Psoas muscle (tissue), 8 donors: ENCODE measurements at places on chromosomes 1 and 21.

GRCh38 chr1:69752831-69753230 is 185.1 kb downstream of the LRRC7 start:
- no peaks in the 10 kb centered on the region for H3K27me3 ChIP-seq
- no peaks in the 10 kb centered on the region for H3K36me3 ChIP-seq
- no peak overlapping the region for H3K27ac ChIP-seq
- DNase-seq, result no peak
- H3K4me3 ChIP-seq, result no peak overlapping the region

DNA sequence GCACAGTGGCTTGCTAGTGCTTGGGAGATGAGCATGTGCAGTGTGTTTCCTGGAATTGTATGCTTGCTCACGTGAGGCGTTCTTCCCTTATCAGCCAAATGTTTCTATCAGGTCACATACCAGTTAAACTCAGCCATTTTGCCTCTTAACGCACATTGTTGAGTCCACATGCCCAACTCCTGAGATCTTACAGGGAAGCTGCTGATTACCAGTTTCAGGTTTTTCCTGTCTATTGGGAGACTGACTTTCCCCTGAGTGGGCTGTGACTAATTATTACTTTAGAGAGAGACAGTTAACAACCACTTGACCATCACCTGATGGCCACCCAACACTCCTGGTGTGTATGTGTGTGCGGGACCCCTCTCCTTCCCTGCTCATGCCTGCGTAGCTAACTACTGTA is 161.3 kb upstream of the PTGFR start:
- H3K36me3 ChIP-seq, result no peaks in the 10 kb centered on the region
- H3K4me1 ChIP-seq, result no peaks in the 10 kb centered on the region
- DNase-seq, result no peak
- H3K4me3 ChIP-seq, result no peak overlapping the region
- H3K27ac ChIP-seq, result no peak overlapping the region
- no peaks in the 10 kb centered on the region for H3K27me3 ChIP-seq

- no peak overlapping the region for H3K27ac ChIP-seq
- H3K4me3 ChIP-seq, result no peak overlapping the region
- no peaks in the 10 kb centered on the region for H3K27me3 ChIP-seq
- no peak for DNase-seq
- no peaks in the 10 kb centered on the region for H3K36me3 ChIP-seq
- no peaks in the 10 kb centered on the region for H3K4me1 ChIP-seq
Measured at GRCh38 chr1:202165267-202165941, 5.0 kb upstream of the PTPN7 start.

DNA sequence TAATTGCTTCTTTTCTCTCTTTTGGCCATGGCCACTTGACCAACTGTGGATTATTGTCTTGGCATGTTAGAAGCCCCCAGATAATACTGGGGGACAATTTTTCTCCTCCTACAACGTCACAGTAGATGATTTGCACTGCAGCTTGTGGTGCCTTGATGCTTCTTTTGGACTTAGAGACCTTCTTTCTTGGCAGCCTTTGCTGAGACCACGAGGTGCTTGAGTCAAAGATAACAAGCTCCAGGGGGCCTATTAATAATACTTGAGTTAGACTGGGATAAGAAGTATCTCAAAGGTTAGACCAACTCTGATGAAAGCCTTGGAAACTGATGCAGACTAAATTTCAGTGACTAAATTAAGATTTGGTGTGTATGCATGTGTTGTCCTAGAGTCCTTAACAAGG is 3.2 kb downstream of the PPP1R12B start:
- H3K27ac ChIP-seq, result peak overlapping the region; percentile 90
- H3K4me1 ChIP-seq, result peaks cover 30% of the 10 kb centered on the region
- no peaks in the 10 kb centered on the region for H3K36me3 ChIP-seq

- H3K4me1 ChIP-seq, result peaks cover 3% of the 10 kb centered on the region
- DNase-seq, result no peak
- no peaks in the 10 kb centered on the region for H3K27me3 ChIP-seq
- H3K4me3 ChIP-seq, result no peak overlapping the region
- no peaks in the 10 kb centered on the region for H3K36me3 ChIP-seq
Measured at GRCh38 chr21:38487901-38488639, 10.2 kb downstream of the ERG start.

DNA sequence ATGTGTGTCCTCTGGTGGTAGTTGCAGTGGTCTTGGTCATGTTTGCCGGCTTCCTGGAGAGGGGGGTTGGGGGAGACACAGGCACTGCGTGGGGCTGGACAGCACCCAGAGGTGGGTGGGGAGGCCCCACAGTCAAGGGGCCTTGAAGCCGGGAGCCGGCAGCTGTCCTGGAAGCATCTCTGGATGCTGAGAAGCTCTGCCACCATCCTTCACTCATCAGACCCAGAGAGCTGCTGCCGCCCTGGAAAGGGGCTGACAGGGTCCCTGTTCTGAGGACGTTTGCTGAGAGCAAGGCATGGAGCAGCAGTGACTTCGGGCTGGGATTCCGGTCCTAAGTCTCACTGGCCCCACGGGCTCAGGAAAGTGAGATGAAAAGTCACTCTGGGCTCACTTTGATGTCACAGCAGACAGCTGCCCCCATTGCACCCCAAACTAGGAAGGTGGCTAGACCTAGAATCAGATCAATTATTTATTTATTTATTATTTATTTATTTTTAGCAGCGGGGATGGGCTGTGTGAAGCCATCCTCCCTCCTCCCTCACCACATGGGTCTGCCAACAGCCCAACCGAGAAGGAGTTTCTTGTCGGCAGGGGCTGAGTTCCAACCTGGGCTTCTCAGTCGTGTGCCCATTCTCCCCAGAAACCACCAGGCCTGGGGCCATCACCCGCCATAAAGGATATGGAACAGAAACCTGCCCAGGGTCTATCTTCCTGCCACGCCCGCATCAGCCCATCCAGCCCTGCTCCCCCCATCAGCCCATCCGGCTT is 547.4 kb downstream of the PTPRU start:
- H3K4me1 ChIP-seq, result no peaks in the 10 kb centered on the region
- no peak overlapping the region for H3K27ac ChIP-seq
- H3K36me3 ChIP-seq, result no peaks in the 10 kb centered on the region
- H3K27me3 ChIP-seq, result peaks cover 42% of the 10 kb centered on the region

DNA sequence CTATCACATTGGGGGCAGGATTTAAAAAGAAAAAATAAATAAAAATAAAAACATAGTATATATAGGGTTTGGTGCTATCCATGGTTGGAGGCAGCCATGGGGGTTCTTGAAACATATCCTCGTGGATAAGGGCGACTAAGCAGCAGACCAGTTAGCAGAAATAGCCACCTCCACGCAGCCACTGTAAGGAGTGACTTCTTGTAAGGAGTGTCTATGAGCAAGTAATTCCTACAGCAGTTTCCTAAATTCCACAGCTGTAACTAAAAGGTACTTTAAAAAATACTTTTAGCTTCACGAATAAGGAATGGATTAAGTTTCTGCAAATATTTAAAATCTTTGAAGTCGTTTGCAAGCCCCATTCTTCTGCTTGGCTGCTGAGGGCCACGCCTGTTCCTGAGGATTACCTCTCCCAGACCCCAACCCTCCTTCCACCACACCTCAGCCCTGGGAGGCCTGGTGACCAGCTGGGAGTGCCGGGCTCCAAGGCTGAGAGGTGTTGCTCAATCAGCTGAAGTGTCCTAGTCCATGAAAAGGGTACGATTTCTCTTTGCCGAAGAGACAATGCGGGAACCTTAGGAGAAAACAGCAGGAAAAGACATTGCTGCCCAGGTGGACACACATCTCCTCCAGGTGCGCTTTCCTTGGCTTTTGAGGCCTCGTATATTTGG is 115.3 kb downstream of the ADSS2 start:
- no peak overlapping the region for H3K27ac ChIP-seq
- no peaks in the 10 kb centered on the region for H3K36me3 ChIP-seq
- DNase-seq, result no peak
- no peaks in the 10 kb centered on the region for H3K27me3 ChIP-seq

DNA sequence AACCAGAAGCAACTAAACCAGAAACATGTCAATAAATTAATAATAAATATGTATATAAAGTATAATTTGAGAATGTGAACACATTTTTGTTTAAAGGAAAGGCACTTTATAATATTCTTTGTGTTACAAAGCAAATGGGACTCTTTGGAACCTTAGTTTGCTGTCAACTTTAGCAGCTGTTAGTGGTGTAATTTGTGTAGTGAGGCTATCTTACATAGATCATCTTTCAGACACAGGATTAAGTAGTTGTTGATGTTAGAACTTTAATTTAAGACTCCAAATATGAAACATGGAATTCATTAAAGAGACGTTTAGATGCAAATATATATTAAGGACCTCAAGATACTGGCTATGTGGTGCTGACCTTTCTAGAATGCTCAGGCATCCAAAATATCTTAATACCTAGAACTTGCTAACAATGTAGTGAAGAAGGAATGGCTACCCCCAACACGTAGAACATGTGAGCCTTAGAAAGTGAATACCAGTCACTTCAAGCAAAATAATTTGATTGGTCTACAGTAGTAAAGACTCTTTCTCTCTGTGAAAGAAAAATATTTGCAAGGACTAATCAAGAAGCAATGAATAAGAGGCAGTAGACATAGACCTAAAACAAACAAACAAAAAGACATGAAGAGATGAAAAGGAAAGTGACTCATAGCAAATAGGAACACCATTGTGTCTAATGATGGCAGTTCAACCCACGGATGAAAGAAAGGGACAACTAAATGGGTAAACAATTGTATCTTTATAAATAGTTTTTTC is 811.4 kb downstream of the USP25 start:
- H3K4me3 ChIP-seq, result no peak overlapping the region
- no peaks in the 10 kb centered on the region for H3K27me3 ChIP-seq
- DNase-seq, result no peak
- H3K4me1 ChIP-seq, result peaks cover 25% of the 10 kb centered on the region

DNA sequence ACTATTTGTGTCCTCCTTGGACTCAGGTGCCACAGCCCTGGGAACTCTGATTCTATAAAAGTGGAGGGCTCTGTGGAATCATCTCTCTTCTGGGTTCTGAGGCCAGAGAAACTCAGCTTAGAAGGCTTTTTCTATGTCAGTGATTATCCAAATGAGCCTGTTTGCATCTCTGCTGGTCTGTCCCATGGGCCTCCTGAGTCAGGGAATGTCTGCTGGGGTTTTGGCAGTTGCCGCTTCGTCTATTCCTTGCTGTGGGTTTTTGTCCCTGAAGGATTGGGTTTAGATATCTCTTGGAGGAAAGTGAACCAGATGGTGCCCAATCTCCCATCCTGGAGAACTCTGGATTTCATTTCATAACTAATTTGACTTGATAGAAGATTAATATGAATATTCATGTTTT is 297.6 kb downstream of the HHAT start:
- no peaks in the 10 kb centered on the region for H3K36me3 ChIP-seq
- no peak overlapping the region for H3K27ac ChIP-seq

- no peak overlapping the region for H3K27ac ChIP-seq
- no peak overlapping the region for H3K4me3 ChIP-seq
- H3K27me3 ChIP-seq, result no peaks in the 10 kb centered on the region
- peaks cover 23% of the 10 kb centered on the region for H3K36me3 ChIP-seq
- peaks cover 18% of the 10 kb centered on the region for H3K4me1 ChIP-seq
Measured at GRCh38 chr1:16615253-16616252, 2.2 kb upstream of the NBPF1 start.

DNA sequence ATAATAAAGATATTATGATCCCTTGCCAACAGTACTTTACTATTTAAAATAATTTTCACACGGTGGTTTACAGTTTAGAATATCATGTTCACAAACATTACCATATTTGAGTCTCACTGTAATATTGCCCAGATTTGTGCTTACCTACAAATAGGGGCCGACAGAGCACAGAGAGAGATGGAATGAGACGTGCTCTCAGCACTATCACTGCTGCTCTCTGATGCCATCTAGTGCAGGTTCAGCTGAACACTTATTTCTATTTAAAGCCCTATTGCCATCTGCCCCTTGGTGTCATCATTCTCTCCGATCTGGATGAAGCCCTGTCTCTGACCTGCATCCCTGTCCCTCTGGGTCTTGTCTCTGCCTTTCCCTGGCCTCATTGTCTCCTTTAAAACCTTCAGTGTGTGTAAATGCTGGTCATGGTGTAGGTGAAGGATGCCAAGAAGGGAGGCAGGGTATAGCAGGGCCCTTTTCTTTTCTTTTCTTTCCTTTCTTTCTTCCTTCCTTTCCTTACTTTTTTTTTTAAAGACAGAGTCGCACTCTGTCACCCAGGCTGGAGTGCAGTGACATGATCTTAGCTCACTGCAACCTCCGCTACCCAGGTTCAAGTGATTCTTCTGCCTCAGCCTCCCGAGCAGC is 6.9 kb upstream of the GPATCH4 start:
- no peak overlapping the region for H3K27ac ChIP-seq
- no peak for DNase-seq
- no peaks in the 10 kb centered on the region for H3K4me1 ChIP-seq
- no peak overlapping the region for H3K4me3 ChIP-seq
- H3K36me3 ChIP-seq, result no peaks in the 10 kb centered on the region
- no peaks in the 10 kb centered on the region for H3K27me3 ChIP-seq

DNA sequence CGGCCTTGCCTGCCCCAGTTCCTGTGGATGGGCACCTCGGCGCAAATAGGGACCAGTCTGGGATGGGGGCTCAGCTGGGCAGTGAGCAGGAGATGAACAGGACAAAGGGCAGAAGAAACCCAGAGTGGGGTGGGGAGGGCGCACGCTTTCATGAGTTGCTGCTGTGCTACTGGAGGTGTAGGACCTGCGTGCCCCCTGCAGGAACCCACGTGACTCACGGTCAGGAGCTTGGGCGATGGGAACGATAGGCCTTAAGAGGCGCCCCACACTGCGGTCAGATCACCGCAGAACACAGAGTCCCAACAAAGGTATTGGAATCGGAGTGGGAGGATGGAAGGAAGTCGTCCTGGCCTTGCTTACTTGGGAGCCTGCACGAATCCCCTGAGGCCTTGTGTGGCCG is 17.2 kb downstream of the PRDM15 start:
- no peak overlapping the region for H3K27ac ChIP-seq
- H3K36me3 ChIP-seq, result peaks cover 19% of the 10 kb centered on the region
- no peaks in the 10 kb centered on the region for H3K27me3 ChIP-seq
- no peak for DNase-seq

DNA sequence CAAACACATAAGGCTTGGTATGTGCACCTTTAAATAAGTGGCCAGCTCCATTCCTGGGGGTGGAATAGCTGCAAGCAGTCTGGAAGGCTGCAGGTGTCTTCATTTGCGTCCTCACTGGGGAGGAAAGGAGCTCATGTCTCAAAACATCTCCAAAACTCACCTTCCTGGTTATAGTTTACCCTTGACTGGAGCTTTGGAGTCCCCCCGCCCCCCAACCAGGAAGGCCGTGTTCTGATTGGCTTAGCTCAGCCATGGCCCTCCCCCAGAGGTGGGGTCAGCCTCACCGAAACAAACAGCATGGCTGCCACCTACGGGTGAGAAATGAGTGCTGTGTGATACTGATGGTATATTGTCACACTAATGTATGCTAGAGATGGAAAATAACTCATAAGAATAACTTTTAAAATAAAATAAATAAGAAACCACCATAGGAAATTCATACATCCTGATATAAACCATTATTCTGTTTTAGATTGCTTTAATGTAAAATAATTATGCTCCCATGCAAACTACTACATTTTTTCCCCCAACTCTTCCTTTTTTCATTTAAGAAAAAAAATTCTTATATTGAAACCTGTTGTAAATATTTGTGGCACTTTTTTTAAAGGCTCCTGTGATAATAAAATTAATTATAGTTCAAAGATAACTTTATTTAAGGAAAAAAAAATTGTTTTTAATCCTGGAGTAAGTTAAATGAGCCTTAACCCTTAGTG is 90.8 kb downstream of the ZP4 start:
- no peaks in the 10 kb centered on the region for H3K36me3 ChIP-seq
- no peak overlapping the region for H3K4me3 ChIP-seq
- H3K27me3 ChIP-seq, result no peaks in the 10 kb centered on the region
- no peak overlapping the region for H3K27ac ChIP-seq
- no peak for DNase-seq
- H3K4me1 ChIP-seq, result no peaks in the 10 kb centered on the region

- H3K4me1 ChIP-seq, result peaks cover 16% of the 10 kb centered on the region
- H3K4me3 ChIP-seq, result no peak overlapping the region
- no peaks in the 10 kb centered on the region for H3K27me3 ChIP-seq
Measured at GRCh38 chr1:161930064-161930463, 93.6 kb downstream of the OLFML2B start.
